Suppressor macrophage treated with lipopolysaccharide for 1 hour (primary cell): ENCODE measurements at places on chromosomes 2 and 18.

GRCh38 chr2:8590938-8591337, 90.9 kb upstream of the ID2 start:
- DNase-seq, result no peak

GRCh38 chr2:221380062-221380461, 192.0 kb downstream of the EPHA4 start:
- DNase-seq, result no peak

GRCh38 chr2:101361522-101361921, 25.8 kb downstream of the CREG2 start:
- DNase-seq, result no peak

- DNase-seq, result peak; percentile 23
Measured at GRCh38 chr2:204479557-204479956, 65.7 kb upstream of the PARD3B start.

DNA sequence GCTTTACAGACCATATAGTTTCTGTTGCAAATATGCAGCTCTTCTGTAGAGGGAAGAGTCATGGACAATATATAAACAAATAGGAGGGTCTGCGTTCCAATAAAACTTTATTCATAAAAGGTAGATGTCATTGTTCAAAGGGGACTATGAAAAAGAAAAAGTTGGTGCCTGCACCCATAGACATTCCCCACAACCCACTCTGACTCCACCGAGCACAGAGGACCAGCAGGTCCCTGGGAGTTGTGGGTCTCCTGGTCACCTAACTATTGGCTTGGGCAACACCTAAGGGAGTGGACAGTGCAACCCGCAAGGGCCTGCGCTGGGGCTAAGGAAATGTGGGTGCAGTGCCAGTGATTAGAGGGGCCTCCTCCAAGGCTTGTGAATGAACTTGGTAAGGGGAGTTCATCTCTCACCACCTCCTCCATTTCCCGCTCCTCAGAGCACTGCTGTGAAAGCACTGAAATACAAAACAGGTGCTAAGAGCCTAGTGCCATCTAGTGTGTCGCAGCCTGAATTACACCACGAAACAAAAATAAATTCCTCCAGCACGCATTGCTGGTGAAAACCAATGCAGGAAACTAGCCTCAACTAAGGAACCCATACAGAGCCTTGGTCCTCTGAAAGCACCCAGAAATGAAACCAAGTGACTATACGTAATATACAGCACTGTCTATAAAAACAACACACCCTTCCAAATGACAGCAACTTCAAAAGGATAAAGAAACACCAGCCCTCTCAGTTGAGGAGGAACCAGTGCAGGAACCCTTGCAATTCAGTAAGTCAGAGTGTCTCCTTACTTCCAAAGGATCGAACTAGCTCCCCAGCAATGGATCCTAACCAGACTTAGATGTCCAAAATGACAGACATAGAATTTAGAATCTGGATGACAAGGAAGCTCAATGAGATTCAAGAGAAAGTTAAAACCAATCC, 166.6 kb downstream of the RNF144A start:
- peak; percentile 38 for DNase-seq

DNA sequence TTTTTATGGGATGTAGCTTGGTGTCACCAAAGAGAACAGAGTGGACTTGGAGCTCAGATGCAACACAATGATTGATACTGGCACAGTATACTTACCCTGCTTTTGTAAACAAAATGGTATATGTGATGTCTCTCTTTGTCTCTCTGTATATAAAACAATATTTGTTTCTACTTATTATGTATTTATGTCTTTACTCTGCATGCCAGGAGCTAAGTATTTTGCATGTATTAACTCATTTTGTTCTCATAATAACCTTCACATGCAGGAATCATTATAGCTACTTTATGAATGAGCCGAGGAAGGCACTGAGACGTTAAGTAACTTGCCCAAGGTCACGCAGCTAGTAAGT, 27.9 kb upstream of the CASP8 start:
- DNase-seq, result no peak

DNA sequence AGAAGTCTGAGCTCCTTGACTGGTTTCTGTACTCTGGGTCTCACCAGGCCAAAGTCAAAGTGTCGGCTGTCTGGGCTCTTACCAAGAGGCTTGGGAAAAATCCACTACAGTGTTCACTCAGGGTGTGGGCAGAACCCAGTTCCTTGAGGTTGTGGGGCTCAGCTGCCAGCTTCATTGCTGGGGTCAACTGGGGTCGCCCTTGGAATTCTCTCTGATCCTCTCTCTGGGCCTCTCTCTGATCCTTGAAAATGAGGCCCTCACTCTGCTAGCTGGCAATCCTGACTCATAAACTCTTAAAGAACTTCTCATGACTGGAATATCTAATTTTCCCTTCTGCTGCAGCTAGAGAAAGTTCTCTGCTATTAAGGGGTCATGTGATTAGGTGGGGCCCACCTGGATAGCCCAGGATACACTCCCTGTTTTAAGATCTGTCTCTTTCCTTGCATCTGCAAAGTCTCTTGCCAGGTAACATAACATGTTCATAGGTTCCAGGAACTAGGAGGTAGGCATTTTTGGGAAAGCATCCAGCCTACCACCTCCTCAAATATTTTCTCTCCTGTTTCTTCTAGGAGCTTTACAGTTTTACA, 66.3 kb downstream of the SP110 start:
- no peak for DNase-seq

GRCh38 chr18:63266888-63267790, 52.4 kb downstream of the BCL2 start:
- DNase-seq, result peak; percentile 35

- no peak for DNase-seq
Measured at GRCh38 chr2:85589181-85589580, 5.0 kb downstream of the VAMP5 start.

DNA sequence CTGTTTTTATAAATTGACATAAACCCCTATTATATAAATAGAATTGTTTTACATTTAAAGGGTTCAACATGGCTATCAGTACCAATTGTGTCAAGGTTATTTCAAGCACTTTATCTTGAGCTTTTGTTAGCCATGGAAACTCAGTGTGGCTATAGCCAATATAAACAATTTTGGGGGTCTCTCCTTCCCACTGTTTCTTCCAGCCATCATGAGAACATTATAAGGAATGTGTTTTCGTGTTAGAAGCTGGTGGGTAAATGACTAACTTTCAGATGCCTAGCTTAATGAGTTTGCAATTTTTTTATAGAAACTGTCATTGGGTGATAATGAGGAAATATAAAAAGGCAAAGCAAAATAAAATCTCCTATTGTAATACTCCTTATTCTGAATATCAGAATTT, 153.5 kb upstream of the FOSL2 start:
- no peak for DNase-seq

DNA sequence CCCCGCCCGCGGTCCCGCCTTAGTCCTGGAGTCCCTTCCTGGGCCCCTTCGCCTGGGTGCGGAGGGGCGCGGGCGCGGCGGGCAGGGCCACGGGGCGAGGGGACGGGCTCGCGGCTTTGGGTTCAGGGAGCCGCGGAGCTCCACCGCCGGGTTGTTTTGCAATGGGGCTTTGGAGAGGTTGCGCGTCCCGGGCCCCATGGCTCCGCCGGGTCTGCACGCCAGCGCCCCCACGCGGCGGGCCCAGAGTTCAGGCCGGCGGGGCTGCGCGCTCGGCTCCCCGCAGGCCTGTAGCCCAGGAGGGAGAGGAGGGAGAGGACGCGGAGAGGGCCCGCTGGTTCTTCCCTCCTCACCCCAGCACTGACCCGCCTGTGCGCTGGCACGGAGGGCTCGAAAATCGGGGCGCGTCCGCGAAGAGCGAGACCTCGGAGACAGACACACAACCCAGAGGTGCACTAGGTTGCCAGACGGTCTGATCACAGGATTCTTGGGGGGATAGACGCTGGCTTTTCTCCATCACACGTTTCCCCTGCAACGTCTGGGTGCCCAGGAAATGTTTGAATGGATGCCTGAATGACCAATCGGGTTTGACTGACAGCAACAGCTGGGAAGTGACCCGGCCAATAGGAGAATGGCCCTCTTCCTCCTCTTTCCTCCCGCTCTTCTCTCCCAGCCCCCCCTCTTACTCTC, 4.9 kb upstream of the SIX2 start:
- peak; percentile 78 for DNase-seq

- no peak for DNase-seq
Measured at GRCh38 chr2:126645211-126645618, 10.7 kb upstream of the GYPC start.
